Amniotic epithelial cell (primary cell): ENCODE measurements at places on chromosomes 6 and 20.

- peak; percentile 92 for DNase-seq
These were observed 31.4 kb downstream of the ACSS2 start for GRCh38 chr20:34907616-34908469.

DNA sequence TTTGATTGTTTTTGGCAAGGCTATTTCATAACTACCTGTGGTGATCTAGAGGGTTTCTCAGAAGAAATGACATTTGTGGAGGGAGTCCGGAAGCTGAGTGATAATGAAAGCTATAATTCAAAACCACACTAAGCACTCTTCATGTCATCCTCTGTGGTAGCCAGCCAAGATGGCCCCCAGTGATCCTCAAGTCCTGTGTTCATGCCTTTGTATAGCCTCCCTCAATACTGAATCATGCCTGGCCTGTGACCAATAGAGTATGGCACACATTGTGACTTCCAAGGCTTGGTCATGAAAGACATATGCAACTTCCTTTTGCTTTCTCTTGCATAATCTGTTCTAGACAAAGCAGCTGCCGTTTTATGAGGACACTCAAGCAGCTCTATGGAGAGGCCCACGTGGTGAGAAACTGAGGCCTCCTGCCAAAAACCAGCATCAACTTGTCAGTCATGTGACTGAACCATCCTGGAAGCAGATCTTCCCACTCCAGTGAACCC lies 12.8 kb upstream of the DNAAF9 start:
- DNase-seq, result peak; percentile 55

DNA sequence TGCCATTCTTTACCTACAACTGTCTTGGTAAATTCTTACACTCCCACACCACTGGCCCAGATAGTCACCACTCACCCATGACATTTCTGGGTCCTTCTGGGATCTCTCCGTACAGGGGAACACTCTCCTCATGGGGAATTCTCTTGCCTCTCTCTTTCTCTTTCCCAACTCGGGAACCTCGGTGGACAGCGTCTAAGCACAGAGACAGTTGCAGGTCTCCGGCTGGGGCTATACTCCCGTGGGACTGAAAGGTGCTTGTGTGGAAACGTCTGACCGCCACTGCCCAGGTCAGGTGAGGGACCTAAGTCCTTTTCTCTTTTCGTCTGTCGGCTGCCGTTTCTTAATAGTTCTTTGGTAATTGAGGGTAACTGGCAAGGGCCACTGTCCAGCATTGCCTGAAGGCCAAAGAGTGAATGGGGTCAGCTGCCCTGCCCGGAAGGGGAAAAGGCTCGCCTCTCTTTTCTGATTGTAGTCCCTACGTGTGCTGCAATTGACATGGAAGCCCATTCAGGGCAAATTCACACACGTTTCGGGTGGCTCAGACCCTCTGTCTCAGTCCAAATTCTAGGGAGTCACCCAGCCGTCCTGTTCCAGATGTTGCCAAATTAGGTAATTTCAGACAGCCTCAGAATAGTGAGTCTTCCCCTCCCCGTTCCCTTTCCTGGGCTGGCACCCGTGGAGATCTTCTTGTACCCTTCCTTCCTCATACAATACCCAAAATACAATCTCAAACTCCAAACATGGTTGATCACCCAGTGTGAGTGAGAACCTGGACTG lies 31.2 kb upstream of the RIPK1 start:
- DNase-seq, result no peak

GRCh38 chr6:45430590-45431202 lies 53.0 kb upstream of the SUPT3H start:
- peak; percentile 69 for DNase-seq

- DNase-seq, result no peak
These were observed 103.5 kb downstream of the BCAS1 start for GRCh38 chr20:53966774-53967398.

- peak; percentile 38 for DNase-seq
These were observed 168.9 kb upstream of the UST start for GRCh38 chr6:148577687-148578488.

GRCh38 chr6:1406306-1407072 lies 17.1 kb downstream of the FOXF2 start:
- peak; percentile 12 for DNase-seq

DNA sequence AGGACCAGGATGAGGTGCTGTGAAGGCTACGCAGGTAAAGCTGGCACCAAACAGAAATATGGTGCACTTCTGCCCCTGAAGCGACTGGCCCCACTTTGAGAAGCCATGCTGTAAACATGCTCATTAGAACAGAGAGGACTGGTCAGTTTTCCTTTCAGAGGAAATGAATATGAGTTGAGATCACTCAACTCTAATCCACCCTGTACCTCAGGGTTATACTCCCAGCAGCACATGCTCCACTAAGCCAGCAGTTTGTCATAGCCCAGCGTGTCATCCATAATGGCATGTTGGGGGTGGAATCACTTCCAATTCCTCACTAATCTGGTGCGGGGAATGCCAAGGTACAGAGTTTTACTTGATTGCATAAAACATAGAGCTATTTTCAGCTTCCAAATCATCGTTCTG lies 98.1 kb downstream of the HIVEP2 start:
- peak; percentile 100 for DNase-seq

DNA sequence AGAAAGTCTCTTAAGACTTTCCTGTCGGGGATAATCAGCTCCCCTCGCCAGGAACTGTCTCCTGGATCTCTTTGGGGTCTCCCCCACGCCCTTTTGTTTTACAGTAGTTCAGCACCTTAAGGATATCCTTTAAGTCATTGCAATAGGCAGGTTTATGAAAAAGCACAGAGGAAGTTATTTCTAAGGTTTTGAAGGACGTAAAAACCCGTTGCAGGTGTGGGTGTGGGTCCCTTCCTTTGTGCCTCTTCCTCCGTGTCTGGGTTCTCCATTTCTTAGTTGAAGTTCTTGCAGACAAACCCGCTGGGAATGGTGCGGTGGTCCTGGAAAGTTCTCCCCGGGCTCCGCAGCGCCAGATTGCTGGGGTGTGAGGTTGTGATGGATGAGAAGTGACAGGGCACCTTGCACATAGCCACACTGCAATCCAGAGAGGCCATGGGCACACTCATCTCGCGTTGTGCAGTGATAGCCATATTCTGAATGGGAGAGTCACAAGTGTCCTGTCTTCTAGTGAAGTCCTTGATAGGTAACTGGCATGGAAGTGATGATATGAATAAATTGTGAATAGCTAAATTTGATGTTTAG lies 65.2 kb downstream of the GTF2H5 start:
- no peak for DNase-seq

GRCh38 chr20:34122274-34122980 lies 10.4 kb upstream of the EIF2S2 start:
- no peak for DNase-seq

DNA sequence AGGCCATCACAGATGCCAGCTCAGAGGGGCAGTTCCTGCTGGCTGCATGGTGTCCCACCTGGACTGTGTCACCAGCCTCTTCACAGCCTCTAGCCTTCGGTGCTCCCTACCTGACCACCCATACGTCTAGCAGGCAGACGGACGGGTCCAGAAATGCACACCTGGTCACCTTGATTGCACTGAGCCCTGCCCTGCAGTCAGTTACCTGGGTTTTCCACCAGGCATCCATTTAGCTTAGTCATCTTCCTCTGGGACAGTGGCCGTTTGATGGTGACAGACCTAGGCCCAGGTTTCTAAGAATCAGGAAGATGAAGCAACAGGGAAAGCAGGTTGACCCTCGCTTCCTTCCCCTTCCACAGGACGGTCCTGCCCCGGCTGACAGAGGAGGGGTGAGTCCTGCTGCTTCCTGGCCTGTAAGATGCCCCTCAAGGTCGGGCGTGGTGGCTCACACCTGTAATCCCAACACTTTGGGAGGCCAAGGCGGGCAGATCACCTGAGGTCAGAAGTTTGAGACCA lies 9.8 kb upstream of the BPI start:
- no peak for DNase-seq

GRCh38 chr20:25220021-25220730 lies 24.7 kb downstream of the ENTPD6 start:
- no peak for DNase-seq

DNA sequence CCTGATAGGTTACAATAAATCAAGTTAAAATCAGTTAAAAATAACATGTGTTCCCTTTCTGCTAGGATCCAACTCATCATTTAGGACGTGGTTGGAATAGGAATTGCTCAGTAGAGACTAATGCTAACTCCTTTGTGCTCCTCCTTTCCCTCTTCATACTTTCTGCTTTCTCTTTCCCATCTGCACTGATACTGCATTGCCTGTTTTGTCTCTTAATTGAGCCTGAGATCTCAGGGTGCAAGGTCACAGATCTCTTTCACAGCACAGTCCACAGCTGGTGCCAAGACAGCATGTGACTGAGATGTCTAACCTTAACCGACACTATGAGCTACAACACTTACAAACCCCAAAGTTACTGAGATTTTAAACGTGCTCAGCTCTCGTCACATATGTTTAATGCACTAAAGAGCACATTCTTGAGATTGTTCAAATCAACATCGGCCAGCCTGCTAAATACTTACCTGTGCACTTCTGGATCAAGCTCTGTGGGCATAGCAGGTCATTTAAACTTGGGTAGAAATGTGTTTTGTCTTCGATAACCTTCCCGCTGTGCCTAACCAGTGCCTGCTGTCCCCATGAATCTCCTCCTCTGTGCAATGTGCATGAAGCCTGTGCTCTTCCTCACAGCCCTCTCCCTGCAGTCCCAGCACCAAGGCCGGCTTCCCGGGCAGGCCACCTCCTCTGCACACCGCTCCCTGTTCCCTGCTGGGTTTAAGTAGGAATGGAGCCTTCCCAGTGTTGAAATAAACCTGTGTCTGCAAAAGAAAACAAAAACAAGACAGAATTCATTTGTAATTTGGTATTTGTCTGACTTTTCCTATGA lies 39.6 kb upstream of the AFDN start:
- DNase-seq, result no peak

- no peak for DNase-seq
These were observed 35.4 kb upstream of the ANGPT4 start for GRCh38 chr20:951384-952169.

GRCh38 chr6:7912736-7913517 lies 2.3 kb upstream of the TXNDC5 start:
- DNase-seq, result no peak

DNA sequence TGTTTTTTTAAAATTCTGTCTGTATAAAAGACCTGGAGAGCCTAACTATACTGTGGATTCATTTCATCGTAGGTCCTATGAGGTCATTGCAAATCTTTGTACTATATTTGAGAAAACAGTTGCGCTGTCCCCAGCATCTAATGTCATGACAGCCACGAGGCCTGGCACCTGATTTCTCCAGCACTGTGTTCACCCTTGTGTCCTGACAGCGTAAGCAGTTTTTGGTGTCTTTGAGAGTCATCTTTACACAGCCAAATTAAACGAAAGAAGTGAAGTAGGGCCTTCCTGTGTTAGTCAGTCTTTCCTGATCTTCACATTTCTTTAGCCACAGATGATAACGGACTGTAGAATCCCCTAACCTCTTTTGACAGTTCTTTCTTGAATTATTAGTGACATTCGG lies 70.6 kb upstream of the PHACTR2 start:
- DNase-seq, result no peak

- DNase-seq, result peak; percentile 76
These were observed 5.3 kb downstream of the APMAP start for GRCh38 chr20:24987244-24987643.

- no peak for DNase-seq
These were observed 73.7 kb downstream of the EDN1 start for GRCh38 chr6:12363651-12364381.

DNA sequence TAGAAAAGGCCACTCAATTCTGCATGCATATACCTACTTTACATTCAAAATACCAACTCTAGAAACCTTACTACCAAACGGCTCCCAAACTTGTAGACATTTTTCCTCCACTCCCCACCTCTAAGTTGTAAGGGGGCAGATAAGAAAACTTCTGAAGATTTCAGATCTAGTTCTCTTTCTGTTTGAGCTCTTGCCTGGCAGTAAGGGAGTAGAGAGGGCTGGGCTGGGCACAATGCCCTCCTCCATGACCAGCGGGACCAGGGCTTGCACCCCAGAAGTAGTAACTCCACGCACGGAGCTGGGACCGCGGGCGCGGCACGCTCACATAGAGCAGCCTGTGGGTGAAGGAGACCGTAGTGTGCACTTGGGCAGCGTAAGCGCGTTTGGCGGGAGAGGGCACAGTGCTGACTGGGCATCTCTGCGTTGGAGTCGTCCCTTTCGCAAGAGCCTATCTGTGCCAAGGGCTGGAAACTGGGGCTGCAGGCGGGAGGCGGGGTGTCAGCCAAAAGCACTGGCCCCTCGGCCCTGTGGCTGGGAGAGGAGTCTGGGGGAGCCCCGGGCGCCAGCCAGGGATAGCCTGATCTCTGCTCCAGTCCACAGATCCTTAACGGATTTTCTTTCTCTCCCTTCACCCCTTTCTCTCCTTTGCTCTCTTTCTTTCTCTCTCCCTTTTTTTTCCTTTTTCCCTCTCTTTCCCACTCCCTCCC lies 32.4 kb downstream of the PHACTR1 start:
- no peak for DNase-seq

DNA sequence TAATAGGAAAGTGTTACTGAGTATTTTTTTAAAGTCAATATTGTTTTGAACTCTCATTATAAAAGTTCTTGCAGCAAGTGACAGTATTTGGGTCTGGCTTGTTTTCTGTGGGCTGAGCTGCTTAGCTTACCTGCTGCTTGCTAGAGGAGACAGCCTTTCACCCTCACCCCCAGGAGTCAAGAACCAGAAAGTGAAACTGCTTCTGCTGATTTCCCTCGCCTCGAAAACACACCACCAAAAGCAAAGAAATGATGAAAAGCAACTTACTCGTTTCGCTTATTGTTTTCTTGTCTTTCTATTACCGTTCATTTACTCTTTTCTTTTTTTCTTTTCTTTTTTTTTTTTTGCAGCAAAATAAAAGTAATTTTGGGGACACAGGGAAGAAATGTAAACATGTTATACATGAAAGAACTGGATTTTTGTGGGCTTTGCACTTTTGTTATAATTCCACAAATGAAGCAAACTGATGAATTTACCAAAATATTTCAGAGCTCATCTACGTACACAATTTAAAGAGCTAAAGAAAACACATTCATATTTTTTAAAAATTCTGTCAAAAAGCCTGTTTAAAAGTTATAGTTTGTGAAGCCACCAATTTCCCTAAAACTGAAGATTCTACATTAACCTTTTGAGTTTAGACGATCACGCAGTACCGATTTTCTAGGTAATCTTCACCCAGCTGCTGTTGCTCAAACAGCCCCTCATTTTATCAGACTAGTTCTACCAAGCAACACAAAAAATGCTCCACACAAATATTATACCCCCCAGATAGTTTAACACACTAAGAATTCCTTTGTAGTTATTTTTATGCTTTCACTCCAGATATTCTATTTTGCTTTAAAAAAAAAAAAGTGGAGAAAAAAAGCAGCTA lies 1.7 kb downstream of the SCML4 start:
- DNase-seq, result no peak
